ENCODE measurements at places on chromosomes 1 and 21.
A peak's percentile ranks its signal among the peaks of the same experiment; 100 is the strongest.

DNA sequence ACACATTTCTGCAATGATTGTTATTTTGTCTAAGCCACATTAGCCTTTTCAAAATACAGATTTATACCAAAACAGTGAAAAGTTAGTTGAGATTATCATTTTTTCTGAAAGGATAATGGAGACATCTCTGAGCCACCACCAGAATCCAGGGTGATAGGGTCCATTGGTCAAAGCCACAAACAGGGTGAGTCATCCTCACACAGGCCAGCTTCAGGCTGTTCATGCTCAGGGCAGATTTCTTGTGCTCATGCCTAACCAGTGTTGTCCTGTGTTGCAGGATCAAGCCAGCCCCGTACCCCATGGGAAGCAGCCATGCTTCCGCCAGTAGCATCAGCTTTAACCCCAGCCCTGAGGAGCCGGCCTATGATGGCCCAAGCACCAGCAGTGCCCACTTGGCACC, 13.4 kb downstream of the ELOA start:
- peak; percentile 58 for DNase-seq

DNA sequence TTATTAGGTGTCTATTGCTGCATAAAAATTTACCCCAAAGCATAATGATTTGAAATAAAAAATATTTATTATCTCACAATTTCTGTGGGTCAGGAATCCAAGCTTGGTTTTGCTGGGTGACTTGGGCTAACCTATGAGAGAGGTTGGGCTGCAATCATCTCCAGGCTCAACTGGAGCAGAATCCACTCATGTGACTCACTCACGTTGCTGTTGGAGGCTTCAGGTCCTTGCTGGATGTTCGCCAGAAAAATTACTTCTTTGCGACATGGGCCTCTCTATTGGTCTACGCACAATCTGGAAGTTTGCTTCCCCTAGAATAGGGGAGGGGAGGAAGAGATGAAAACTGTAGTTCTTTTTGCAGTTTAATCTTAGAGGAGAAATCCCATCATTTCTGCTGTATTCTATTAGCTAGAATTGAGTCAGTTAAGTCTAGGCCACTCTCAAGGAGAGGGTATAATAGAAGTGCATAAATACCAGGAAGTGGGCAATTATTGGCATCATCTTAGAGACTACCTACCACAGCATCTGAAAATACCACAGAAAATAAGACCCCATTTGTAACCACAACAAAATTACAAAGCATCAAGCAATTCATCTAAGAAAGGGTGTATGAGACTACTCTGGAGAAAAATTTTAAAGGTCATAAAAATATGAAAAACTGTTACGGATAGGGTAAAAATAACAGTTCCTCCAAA, 5.7 kb upstream of the FASLG start:
- no peak for DNase-seq

- no peak for DNase-seq
These were observed 31.0 kb upstream of the PLEKHO1 start for GRCh38 chr1:150118716-150119115.

- peak; percentile 60 for DNase-seq
These were observed 17.5 kb downstream of the VASH2 start for GRCh38 chr1:212967801-212968200.

GRCh38 chr1:94559921-94560320, 18.4 kb upstream of the F3 start:
- DNase-seq = no peak

- no peak for DNase-seq
These were observed 402.3 kb downstream of the RYR2 start for GRCh38 chr1:237444120-237444790.

DNA sequence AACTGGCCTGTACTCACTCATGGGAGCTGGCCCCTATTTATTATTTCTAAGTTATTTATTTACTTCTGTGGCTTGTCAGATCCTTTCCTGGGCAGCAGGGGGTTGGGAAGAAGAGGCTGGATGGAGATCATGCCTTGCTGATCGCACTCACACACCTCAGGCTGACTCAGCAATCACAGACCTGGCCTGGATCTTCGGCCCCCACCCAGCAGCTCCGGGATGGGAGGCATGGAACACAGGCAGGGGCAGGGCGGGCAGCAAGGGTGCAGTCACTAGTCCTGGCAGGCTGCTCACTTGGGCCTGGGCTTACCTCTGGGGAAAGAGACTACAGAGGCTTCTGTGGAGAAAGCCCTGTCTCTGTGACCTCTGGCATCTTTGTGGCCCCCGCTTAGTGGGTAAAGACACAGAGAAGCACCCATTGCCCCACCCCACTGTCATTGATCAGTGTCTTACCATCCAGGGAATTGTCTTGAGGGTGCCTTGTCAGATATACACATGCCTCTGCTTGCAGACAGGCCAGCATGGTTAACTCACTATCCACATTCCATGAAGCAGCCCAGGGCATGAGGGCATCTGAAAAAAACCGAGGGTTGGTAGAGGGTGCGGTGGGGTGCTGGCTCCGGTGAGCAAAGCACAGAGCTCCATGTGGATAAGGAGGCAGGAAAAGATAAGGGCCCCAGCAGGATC, 3.7 kb downstream of the ARTN start:
- DNase-seq = no peak

- peak; percentile 29 for DNase-seq
These were observed 108.2 kb downstream of the LTN1 start for GRCh38 chr21:28884481-28884880.

DNA sequence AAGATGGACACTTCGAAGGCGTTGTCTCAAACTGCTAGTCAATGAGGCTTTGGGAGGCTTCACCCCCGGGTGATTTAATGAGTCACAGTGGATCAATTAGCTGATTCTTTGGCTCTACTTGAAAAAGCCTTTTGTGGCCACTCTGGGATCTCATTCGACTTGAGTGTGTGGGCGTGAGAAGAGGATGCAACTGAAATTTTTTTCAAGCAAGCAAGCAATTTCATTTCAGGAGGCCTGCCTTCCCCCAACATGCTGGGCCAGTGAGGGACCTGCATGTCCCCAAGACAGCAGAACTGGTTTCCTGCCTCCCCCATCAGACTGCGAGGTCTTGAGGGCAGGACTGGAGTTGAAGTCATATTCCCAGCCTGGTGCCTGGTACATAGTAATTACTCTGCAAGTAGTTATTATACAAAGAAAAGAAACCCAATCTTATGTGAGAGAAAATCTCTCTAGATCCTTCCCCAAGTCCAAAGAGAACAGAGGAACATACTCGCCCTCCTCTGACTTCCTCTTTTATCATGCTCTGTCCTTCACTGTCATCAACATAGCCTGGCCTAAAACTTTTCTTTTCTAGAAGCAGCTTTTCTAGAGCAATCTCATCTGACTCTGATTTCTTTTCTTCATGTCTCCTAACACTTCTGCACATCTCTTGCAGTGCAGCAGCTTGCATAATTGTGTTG, 22.7 kb downstream of the SYT6 start:
- no peak for DNase-seq

DNA sequence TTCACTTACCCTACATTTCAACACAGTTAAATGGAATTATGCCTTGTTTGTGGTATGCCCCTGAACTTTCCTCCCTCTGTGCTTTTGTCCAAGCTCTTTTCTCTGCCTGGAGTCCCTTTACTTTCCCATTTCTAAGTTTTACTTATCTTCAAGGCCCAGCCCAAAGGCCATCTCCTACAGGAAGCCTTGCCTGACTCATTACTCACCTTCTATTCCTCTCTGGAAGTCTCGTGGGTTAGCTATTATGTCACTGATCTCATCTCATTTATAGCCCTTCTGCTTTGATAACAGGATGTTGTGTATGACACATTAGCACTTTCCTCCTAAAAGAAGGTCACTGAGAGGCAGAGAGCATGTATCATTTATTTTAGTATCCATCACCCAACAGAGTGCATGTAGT, 78.8 kb upstream of the CD1D start:
- DNase-seq = no peak

DNA sequence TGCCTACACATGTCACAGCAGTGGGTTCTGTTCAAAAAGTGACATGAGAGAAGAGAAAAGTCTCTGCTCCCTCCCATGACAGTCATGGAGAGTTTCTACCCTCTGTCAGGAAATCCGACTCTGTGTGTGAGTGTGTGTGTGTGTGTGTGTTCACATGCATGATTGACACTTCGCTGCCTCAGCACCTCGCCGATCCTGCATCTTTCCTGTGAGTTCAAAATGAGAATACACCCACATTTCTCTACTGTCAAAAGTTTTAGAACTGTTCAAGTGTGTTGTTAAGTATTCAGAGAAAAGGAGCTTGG, 46.2 kb upstream of the COX20 start:
- DNase-seq = no peak

GRCh38 chr1:217498209-217498608, 132.7 kb downstream of the GPATCH2 start:
- DNase-seq = no peak

Data from GM03348 (cell line).